Osteocyte (in vitro differentiated cells): ENCODE measurements at places on chromosomes 7 and 10. TPM values are rescaled to one million over a fixed set of nuclear protein-coding genes. Genes with fewer than 3 reads are reported as not detected.

CADPS2 gene
- 0.81 and 1.0 TPM in 2 replicates for total RNA-seq

- H3K36me3 ChIP-seq = peaks cover 2% of the 10 kb centered on the region
- H3K4me1 ChIP-seq = peaks cover 3% of the 10 kb centered on the region
- H3K27me3 ChIP-seq = no peaks in the 10 kb centered on the region
- H3K27ac ChIP-seq = no peak overlapping the region
These were observed 304.5 kb upstream of the LRRN3 start for GRCh38 chr7:110786328-110786965.

RASSF4 gene
- 11.7 and 11.8 TPM in 2 replicates for total RNA-seq

FXYD4 gene
- total RNA-seq = not detected in 2 replicates

- no peaks in the 10 kb centered on the region for H3K4me1 ChIP-seq
- no peaks in the 10 kb centered on the region for H3K36me3 ChIP-seq
- H3K27me3 ChIP-seq = no peaks in the 10 kb centered on the region
- no peak overlapping the region for H3K27ac ChIP-seq
These were observed 76.4 kb upstream of the ZMIZ1 start for GRCh38 chr10:78992333-78992732.

DNA sequence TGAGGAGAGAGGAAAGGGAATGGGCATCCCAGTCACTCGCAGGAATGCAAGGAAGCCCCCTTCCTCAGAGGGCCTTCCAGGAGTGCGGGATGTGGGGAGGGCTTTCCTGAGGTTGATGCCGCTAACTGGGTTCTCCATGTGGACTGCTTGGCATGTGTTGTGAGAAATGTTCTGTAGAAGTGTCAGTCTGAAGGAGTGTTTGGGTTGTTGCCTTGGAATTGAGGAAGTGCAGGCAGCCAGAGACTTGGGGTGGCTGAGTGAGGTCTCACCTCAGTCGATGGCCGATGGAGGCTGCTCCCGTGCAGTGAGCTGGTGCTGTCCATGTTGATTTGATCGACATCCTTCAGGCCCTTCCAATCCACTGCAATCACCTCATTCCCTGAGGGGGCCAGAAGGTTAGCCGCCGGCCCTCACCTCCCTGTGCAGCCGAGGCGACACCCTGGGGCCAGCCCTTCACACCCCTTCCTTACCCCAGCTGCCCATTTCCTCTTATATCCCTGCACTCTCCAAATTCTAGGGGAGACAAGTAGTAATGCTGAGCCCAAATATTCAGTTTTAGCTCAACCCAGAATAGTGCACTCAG is 2.7 kb downstream of the FAM131B start:
- no peak for DNase-seq
- no peak overlapping the region for H3K27ac ChIP-seq
- peaks cover 16% of the 10 kb centered on the region for H3K4me1 ChIP-seq
- peaks cover 28% of the 10 kb centered on the region for H3K27me3 ChIP-seq
- H3K4me3 ChIP-seq = no peak overlapping the region

CPED1 gene
- total RNA-seq = 3.4 and 3.9 TPM in 2 replicates

GRCh38 chr10:95295031-95295755 is 4.4 kb upstream of the PDLIM1 start:
- no peaks in the 10 kb centered on the region for H3K36me3 ChIP-seq
- no peak for DNase-seq
- no peaks in the 10 kb centered on the region for H3K27me3 ChIP-seq
- H3K4me1 ChIP-seq = peaks cover 9% of the 10 kb centered on the region

DNA sequence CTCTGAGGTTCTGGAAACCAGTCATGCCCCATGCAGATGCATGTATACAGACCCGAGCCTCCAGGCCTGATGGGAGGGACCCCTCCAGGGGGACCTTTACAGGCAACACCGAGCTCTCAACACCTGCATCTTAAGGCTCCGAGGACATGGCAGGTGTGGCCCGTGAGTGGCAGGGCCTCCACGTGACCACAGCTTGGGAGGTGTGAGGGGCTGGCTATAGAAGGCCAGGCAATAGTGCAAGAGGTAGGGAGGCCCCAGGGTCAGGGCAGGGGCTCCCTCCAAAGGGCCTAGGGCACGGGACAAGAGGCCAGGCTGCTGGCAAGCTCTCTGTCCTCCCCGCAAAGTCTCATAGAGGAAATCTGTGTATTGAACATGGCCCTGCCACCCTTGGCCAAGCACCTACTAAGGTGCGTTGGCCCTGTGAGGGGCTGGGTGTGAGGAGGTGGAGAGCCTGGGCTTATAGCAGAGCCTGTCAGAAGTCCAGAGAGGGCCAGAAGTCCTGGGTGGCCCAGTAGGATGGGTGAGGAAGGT is 134.2 kb downstream of the PTPN20 start:
- no peak overlapping the region for H3K27ac ChIP-seq
- H3K27me3 ChIP-seq = peaks cover 6% of the 10 kb centered on the region
- H3K36me3 ChIP-seq = no peaks in the 10 kb centered on the region
- no peaks in the 10 kb centered on the region for H3K4me1 ChIP-seq

DNA sequence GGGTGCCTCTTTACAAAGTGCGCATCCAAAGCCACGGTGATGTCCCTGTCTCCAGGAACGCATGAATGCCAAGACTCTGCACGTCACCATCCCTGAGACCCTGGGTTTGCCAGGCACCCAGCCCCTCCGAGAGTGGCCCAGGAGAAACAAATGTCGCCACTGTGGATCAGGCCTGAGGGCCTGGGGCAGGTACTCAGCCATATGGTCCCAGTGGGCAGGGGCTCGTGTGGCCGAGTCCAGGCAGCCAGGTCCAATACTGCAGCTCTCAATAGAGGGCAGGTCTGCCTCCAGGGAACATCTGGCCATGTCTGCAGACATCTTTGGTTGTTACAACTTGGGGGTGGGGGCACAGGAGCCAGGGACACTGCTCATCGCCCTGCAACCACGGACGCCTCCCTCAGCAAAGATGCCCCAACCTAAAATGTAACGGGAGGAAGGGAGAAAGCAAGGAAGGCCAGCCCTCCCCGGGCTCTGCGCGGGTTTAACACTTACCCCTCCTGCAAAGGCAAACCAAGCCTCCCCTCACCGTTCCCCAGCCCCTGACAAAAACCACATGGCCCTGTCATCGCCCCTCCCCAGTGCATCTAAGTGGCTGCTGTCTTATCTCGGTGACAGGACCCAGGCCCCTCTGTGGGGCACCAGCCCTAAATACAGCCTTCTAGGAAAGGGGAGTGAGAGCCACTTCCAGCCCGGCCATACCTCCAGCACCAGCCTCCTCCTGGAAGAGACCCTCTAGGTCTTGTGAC is 10.3 kb upstream of the PAPOLB start:
- H3K4me3 ChIP-seq = no peak overlapping the region
- no peaks in the 10 kb centered on the region for H3K27me3 ChIP-seq
- no peak for DNase-seq
- peaks cover 5% of the 10 kb centered on the region for H3K4me1 ChIP-seq

GRCh38 chr7:9204571-9204970 is 771.2 kb downstream of the NXPH1 start:
- no peaks in the 10 kb centered on the region for H3K4me1 ChIP-seq
- no peaks in the 10 kb centered on the region for H3K27me3 ChIP-seq
- H3K36me3 ChIP-seq = no peaks in the 10 kb centered on the region
- no peak for DNase-seq
- H3K27ac ChIP-seq = no peak overlapping the region

DNA sequence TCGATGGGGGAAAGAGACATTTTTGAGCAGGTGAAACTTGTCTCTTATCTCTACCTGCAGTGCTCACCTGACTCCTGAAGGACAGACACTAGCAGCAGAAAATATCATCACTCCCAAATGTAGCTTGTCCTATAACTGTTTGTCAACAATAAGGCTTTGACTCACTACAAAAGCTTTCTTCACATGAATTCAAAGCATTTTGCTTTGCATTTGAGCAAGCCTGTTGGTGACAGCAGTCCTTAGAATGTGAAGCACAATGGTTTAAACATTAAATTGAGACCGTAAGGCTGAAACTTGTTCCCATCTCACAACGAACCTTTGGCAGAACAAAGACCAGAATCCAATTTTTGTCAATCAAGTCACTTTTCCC is 30.6 kb upstream of the ZNRF2 start:
- no peaks in the 10 kb centered on the region for H3K36me3 ChIP-seq
- DNase-seq = no peak
- no peak overlapping the region for H3K27ac ChIP-seq

- DNase-seq = no peak
- H3K4me3 ChIP-seq = no peak overlapping the region
These were observed 162.0 kb downstream of the CYP26A1 start for GRCh38 chr10:93235686-93236085.

DNA sequence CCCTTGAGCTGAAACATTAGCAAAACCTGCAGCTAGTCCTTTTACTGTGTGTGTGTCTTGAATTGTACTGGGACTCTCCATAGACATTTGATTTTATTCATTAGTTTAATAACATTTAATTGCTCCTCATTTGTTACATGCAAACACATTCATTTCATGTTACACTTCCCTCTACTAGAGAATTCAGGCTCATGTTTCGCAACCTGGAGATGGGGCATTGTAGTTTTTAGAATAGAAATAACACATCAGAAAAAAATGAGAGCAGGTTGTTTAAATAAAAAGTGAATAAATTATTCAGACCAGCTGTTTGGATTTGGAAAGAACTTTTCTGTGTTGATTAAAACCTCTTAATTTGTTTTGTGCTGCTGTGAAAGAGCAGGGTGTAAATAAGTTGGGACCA is 243.9 kb downstream of the ETV1 start:
- no peak for DNase-seq
- H3K4me3 ChIP-seq = no peak overlapping the region
- H3K36me3 ChIP-seq = no peaks in the 10 kb centered on the region
- H3K27ac ChIP-seq = no peak overlapping the region
- no peaks in the 10 kb centered on the region for H3K27me3 ChIP-seq
- peaks cover 5% of the 10 kb centered on the region for H3K4me1 ChIP-seq

GRCh38 chr7:116477625-116478024 is 21.9 kb upstream of the CAV2 start:
- H3K36me3 ChIP-seq = no peaks in the 10 kb centered on the region
- peaks cover 31% of the 10 kb centered on the region for H3K4me1 ChIP-seq
- DNase-seq = no peak
- no peak overlapping the region for H3K4me3 ChIP-seq
- H3K27ac ChIP-seq = peak overlapping the region; percentile 52

DNA sequence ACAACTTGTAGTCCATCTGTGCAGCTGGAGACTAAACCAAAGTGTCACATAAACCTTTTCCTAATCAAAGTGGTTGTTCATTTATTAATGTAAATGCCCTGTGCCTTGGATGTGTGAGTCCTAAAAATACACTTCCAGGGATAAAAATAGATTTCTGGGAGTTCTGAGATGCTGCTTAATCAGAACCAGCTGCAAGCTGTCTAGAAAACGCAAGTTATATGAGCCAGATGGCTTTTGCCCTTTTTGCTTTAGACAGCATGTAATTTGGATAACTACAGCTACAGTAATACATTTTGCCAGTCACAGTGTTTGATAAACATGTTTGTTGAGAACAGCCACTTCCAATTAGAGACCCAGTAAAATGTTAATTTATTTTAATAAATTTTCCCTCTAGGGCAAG is 185.1 kb upstream of the PRPS1L1 start:
- DNase-seq = no peak
- H3K36me3 ChIP-seq = no peaks in the 10 kb centered on the region
- H3K4me3 ChIP-seq = no peak overlapping the region
- peaks cover 6% of the 10 kb centered on the region for H3K27me3 ChIP-seq
- no peak overlapping the region for H3K27ac ChIP-seq
- no peaks in the 10 kb centered on the region for H3K4me1 ChIP-seq

- no peak overlapping the region for H3K27ac ChIP-seq
- H3K27me3 ChIP-seq = peaks cover 2% of the 10 kb centered on the region
- no peak for DNase-seq
- no peaks in the 10 kb centered on the region for H3K36me3 ChIP-seq
- no peak overlapping the region for H3K4me3 ChIP-seq
These were observed 52.6 kb downstream of the SRI start for GRCh38 chr7:88167223-88167622.

GRCh38 chr10:107619139-107619538 is 454.6 kb upstream of the SORCS1 start:
- no peak overlapping the region for H3K4me3 ChIP-seq
- DNase-seq = no peak
- H3K4me1 ChIP-seq = peaks cover 9% of the 10 kb centered on the region
- no peak overlapping the region for H3K27ac ChIP-seq
- H3K36me3 ChIP-seq = no peaks in the 10 kb centered on the region

DNA sequence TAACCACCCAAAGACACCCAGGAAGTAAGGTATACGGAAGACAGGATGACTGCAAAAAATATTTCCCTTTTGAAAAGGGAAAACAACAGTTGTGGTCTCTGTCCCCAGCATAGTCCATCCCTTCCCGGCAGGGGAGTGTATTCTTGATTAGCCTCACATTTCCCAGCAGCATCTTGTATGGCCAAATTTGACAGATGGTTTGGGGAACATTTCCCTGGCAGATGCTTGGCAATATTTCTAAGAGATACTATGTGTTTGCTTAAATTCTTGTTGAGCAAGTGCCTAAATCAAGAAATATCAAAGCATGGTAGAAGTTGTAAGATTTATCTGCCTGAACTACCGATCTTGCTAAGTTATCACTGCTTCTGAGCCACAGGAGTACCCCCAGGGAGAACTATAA is 56.9 kb upstream of the TPK1 start:
- no peaks in the 10 kb centered on the region for H3K4me1 ChIP-seq
- H3K27ac ChIP-seq = no peak overlapping the region
- H3K27me3 ChIP-seq = no peaks in the 10 kb centered on the region
- no peak for DNase-seq
- H3K4me3 ChIP-seq = no peak overlapping the region
- H3K36me3 ChIP-seq = no peaks in the 10 kb centered on the region

DNA sequence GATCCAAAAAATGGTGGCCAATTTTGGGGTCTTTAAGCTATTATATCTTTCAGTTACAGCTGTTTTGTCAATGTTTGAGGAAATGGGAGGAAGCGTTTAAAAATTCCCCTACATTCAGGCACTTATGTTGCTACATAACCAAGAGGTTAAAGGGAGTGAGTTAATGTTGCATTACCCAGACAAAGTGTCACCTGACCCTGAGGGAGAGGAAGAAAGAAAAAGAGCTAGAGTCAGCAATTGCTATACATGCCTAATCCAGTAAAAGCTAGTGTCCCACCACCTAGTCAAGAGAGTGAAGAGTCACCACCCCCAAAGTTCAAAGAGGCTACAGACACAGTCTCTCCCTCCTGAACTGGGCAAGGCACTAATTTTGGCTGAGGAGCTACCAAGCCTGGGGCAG is 69.5 kb upstream of the ZNF92 start:
- no peak overlapping the region for H3K4me3 ChIP-seq
- H3K27ac ChIP-seq = no peak overlapping the region
- H3K36me3 ChIP-seq = no peaks in the 10 kb centered on the region
- H3K27me3 ChIP-seq = no peaks in the 10 kb centered on the region

DNA sequence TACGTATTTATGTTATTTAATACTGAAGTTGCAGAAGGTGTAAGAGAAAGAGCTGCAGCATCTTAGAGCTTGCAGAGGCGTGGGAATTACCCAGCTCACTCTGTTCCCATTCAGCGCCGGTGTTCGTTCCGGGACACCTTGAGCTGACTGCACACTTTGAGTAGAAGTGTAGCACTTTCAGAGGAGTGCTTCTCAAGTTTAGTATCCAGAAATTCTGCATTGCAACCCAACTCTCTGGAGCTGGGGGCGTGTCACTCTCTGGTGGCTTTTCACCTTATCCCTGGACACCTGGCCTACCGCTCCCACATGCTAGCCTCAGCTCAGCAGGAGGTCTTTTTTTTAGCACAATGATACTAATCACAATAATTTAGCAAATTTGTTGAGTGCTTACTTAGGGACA is 66.4 kb upstream of the SHH start:
- peak; percentile 51 for DNase-seq
- no peaks in the 10 kb centered on the region for H3K36me3 ChIP-seq

CPA1 gene
- total RNA-seq = not detected in 2 replicates
